Fibroblast of skin of right quadriceps (primary cell): ENCODE measurements at places on chromosomes 2 and 18.

GRCh38 chr2:164069540-164069939 is 333.7 kb upstream of the FIGN start:
- DNase-seq, result no peak

DNA sequence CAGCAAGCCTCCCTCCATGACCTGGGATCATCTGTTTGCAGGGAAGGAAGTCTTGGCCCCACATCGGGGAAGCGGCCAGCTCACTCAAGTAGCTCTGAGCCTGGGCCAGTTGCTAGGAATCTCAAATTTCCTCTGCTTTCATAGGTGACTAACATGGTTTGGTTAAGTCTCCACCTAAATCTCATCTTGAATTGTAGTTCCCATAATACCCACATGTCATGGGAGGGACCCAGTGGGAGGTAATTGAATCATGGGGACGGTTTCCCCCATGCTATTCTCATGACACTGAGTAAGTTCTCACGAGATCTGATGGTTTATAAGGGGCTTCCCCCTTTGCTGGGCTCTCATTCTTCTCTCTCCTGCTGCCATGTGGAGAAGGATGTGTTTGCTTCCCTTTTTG is 75.2 kb downstream of the LBH start:
- DNase-seq, result peak; percentile 26

DNA sequence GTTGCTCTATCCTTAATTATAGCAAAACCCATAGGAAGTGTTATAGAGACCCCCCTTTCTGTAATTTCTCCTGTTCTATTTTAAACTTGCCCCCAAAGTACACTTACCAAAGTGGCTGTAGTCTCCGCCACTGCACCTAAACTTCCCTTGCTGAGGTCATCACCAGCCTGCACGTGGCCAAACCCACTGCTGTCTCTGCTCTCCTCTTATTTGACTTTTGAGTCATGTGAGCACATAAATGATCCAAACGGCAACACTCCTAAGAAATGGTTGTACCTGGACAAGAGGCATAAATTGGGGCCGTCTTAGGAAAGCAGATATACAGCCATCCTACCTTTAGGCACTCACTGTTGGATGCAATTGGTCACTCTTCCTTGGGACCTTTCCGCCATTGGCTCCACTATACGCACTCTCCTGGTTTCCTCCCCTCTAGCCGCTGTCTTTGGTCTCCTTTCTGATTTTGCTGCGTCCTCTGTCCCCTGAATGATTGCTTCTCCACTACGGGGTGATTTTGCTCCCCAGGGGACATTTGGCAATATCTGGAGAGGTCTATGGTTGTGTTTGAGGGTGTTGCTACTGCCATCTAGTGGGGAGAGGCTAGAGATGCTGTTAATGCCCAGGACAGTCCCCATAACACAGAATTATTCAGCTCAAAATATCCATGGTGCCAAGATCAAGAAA is 19.2 kb upstream of the IL36G start:
- peak; percentile 55 for DNase-seq

GRCh38 chr18:48486754-48487153 is 52.1 kb upstream of the CTIF start:
- peak; percentile 76 for DNase-seq

- peak; percentile 87 for DNase-seq
Observed at GRCh38 chr18:48996901-48997463, 46.2 kb upstream of the SMAD7 start.

DNA sequence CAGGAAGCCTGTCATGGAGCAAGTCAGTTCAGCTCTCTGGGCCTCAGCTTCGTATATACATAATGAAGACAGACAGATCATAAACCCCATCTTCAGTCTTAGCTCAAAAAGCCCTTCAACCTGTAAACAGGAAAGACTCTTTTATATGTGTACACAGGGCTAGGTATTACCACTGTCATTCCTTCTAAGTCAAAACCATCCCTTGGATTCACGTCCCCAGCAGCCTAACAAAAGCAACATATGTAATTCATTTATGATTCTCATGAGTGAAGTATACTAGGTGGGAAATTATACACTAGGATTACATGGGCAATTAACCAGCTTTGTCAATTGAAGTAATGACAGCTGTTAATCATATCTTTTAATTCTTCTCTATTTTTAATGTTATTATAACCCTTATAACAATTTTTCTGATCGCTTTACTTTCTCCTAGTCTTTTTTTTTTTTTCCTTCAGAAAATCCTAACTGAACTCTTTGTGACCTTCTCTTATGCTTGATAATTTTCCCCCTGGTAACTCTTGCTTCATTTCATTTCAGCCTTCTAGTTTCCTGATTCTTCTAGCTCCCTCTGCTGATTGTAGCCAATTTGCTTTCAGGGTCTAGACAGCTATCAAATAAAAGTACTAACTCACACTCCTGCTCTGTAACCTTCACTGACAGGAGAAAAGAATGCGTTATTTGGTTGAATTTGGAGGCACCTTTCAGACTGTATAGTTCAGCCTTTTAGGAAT is 99.7 kb downstream of the RBM43 start:
- peak; percentile 63 for DNase-seq

DNA sequence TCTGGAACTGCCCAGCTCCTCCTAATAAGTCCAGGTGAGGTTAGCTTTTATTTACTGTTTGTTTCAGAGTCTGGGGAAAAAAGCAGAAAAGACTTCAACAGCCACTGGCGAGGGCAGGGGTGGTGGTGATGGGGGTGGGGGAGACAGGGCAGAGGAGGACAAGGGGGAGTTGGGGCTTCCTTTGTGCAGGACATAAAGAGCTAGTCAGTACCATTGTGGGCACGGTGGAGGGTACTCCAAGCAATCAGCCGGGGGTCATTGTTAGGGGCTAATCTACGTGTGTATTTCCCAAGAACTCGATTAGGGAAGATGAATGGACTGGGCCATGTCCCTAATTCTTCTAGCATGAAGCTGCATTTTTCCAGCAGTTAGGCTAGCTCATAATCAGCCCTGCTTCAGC is 2.8 kb upstream of the RAX start:
- no peak for DNase-seq

DNA sequence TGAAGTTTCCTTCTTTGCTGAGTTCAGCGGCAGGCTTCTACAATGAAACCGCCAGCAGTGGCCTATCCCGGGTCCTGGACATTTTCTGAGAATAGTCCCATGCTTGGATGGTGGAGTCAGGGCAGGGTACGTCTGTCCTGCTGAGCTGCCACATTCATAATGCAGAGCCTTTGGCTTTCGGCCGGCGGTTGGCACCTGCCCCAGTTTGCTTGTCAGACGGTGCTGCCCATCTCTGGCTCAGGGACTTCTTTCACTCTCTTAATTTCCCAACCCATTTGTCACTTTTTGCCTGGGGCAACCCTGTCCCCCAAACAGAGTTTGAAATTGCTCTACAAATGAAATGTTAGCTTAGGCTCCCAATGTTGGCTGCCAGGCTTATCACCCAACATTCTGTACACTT is 57.2 kb downstream of the SOX11 start:
- DNase-seq, result no peak
